Stimulated activated CD4-positive, alpha-beta T cell treated with anti-CD3 and anti-CD28 coated beads, Interleukin-1b, Interleukin-23, amount 100 ng/mL, for 48 hours (primary cell): ENCODE measurements at places on chromosomes 3 and 15.

GRCh38 chr3:139213936-139214335 lies 129.9 kb upstream of the MRPS22 start:
- DNase-seq = no peak

- DNase-seq = no peak
Observed at GRCh38 chr3:146133441-146133840, 27.5 kb downstream of the PLOD2 start.

DNA sequence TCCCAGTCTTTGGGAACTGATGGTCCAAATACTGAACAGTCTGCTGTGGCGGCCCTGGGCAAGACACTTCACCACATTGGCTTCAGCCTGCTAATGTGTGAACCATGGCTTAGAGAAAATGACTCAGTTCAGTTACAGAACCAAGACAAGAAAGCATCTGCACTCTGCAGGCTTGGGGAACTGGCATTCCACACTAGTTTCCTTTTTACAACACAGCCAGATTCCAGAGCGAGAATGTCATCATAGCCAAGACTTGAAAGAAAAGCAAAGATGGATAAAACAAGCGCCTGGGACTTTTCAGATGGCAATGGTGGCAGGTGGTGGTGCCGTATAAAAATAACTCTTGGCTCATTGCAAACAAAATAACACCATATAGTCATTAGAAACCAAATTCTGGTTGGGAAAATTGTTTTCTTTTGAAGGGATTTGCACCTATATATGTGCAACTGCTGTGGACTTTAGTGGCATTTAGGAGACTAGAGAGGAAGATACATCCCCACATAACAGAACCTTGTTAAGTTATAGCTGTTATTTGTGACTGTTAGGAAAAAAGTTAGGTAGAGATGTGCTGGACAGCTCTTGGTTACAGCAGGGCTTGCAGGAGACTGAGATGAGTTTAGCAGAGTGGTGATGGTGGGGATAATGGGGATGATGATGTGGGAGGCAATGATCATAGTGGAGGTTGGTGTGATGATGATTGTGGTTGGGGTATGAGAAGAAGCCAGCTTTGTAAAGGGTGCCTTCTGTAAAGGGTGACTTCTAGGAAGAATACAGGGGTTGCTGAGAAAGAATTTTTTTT lies 273.6 kb downstream of the THRB start:
- no peak for DNase-seq

DNA sequence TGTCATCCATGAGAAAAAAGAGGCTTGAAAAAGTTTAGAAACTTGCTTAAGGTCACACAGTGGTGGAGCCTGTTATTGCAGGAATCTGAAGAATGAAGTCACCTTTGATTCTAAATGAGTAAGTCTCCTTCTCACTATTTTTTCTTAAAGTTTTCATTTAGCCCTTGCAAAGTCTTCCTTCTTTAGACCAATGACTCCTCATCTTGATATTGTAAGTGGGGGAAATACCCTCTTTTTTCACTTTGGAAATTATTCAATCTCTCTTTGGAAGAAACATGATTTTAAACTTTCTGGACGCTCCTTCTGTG lies 787 bp upstream of the SLMAP start:
- no peak for DNase-seq

GRCh38 chr15:62845241-62846126 lies 197.1 kb upstream of the TPM1 start:
- no peak for DNase-seq

DNA sequence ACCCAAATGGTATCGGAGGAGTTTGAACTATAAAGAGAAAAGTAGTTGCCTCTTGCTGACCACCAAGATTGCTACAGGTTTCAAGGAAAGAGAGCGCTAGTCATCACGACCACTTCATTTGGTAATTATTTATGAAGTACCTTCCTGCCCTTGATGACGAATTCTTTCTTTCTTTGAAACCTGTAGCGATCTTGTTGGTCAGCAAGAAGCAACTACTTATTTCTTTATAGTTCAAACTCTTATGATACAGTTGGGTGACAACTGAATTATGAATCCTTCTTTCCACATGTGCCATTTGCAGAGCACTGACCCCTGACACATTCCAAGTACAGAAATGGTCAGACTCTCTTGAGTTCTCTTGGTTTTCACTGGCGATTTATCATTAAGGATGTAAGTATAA lies 46.8 kb downstream of the THRB start:
- DNase-seq = no peak

GRCh38 chr3:51044982-51045381 lies 340.1 kb upstream of the MANF start:
- DNase-seq = no peak

DNA sequence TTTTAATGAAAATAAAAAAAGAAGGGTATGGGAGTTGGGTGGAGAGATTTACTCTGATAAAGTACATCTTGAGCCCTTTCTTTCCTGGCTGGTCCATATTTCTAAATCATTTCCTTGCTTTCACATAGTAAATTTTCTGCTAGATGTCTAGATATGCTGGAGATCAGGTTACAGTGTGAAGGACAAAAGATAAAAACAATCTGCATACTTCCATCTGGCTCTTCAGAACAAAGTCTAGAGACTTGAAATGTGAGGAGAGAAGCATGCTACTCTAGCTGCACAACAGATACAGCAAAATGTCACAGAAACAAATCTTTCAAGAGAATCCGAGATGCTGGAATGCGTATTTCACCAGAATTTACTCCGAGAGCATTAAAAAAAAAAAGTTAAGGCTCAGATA lies 42.2 kb downstream of the FOXP1 start:
- DNase-seq = no peak

- DNase-seq = peak; percentile 18
Observed at GRCh38 chr15:43376017-43376705, 5.3 kb downstream of the TUBGCP4 start.

DNA sequence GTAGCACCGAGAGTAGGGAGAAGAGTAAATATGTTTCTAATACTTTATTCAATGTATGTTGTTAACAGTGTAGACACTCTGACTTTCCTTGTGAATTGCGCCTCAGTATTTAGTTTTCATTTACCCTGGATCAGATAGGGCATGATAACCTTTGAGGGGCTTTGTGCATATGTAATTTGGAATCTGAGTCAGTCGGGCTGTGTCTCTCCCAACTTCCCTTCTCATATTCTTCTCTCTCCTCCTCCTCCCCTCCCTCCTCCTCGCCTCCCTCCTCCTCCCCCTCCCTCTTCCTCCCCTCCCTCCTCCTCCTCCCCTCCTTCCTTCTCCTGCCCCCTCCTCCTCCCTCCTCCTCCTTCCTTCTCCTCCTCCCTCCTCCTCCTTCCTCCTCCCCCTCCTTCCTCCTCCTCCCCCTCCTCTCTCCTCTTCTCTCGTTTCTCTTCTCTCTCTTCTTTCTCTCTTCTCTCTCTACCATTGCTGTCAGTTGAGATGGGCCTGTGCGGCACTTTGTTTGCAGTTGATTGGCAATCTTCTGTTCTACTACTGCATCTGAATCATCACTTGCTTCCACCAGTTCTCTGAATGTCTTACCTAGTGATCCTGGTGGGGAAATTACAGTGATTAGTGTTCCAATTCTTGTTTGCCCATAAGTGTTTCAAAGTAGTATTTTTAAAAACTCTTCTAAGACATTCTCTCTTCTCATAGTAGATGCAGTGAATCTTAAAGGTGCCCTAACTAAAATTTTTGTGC lies 162.3 kb downstream of the PGPEP1L start:
- no peak for DNase-seq

DNA sequence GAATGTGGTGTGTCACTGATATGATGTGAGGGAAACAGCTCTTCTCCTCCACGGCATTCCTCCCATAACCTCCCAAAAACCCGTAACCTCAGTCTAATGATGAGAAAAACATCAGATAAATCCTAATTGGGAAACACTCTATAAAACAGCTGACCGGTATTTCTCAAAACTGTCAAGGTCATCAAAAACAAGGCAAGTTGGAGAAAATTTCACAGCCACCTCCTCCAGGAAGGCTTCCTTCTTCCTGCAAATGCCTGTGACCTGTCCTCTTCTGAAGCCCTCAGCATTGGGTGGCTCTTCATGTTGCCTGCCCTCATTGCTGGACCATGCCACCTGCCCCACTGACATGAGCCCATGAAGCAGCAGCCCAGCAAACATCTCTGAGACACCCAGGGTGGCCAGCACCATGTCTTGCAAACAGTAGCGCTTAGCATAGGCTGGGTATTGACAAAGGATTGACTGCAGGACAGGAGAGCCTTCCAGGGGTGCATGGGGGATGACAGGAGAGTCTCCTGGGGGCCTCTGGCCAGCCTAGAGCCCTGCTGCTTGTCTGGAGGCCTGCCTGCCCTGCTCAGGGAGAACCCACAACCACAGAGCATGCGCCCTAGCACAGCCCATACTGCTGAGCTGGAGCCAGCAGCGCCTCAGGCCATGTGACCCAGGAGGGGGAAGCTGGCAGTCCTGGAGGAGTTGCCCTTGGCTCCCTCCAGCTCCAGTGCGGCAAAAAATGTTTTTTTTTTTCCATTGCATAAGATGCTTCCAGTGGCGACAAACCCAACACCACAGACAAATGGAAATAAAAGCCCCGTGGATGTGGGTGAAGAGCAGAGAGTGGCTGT lies 49.7 kb downstream of the XXYLT1 start:
- no peak for DNase-seq

GRCh38 chr3:169116056-169116693 lies 547.3 kb downstream of the MECOM start:
- no peak for DNase-seq

DNA sequence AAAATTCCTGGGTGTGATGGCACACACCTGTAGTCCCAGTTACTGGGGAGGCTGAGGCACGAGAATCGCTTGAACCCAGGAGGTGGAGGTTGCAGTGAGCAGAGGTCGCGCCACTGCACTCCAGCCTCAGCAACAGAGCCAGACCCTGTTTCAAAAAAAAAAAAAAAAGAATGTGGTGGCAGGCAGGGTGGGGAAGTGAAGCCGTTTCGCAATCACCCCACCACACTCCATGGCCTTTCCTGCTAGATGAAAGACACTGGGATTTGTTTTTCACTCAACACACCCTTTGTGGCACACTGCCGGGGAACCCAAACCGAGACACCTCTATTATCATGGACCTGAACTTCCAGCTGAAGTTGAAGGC lies 172.4 kb upstream of the IQSEC1 start:
- DNase-seq = no peak

- DNase-seq = peak; percentile 43
Observed at GRCh38 chr3:89107461-89108290, at the start of gene EPHA3. TSS of gene EPHA3 (plus strand) at chr3:89107621. CDS start at chr3:89107749, 128 bp downstream.

DNA sequence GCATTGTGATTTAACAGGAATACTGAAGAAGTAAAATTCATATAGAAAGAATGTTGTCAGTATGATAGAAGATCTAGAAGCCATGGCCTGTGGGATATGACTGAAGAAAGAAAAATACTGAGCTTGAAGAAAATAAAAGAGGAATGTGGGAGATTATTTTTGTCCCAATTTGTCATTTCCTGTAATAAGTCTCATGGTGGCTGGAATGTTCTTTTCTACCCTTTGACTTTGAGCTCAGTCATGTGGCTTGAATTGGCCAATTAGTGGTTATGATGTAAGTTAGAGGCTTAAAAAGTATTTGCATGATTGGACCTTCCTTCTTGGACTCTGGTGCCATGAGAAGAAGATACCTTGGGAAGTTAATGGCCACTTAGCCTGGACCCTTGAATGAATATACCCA lies 14.1 kb downstream of the APH1B start:
- DNase-seq = no peak

DNA sequence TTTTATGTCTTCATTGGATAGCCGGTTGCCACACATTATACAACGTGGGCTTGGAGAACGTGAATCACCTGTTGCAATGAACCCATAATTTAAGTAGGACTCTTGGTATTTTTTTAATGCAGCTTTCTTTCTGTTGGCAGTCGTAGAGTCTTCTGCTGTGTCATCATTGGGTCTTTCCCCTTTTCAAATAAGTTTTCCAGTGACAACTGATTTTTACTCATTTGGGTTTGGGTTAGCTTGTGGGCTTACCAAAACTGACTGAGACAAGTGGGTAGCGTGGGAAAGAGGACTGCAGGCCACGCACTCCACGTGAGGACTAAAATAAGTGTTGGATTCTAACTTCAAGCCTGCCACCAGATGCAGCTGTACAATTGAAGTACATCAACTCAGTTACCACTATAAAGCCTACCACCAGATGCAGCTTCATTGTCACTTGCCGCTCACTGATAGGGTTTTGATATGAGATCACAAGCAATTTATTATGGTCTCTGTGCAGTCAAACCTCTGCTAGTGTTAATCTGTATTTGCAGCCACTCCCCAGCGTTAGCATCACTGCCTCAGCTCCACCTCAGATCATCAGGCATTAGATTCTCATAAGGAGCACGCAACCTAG lies 6.4 kb upstream of the CAPN7 start:
- peak; percentile 14 for DNase-seq
